A673 (cell line): ENCODE measurements at places on chromosomes 1 and 21.
A peak's percentile ranks its signal among the peaks of the same experiment; 100 is the strongest.

- no peak for DNase-seq
These were observed 83.1 kb upstream of the CSF3R start for GRCh38 chr1:36565576-36566501.

DNA sequence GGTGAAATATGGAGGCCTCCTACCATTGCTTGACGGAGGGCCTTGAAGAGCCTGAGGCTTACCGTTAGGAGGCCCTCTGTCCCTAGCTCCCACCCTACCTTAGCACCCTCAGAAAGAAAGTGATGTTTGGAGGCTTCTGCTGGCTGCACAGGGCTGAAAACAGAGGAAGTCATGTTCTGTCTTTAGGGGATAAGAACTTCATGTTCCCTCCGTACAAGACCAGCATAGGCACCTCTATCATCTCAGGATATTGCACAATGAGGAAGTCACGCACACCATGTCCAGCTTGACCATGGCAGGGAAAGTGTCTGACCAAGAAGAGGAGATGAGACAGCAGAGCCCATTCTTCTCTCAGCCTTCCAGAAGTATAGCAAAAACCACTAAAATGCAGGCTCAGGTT lies 13.8 kb downstream of the ADORA3 start:
- DNase-seq, result no peak

- no peak for DNase-seq
These were observed 14.1 kb upstream of the VWA5B1 start for GRCh38 chr1:20276485-20277159.

GRCh38 chr1:24149866-24150233 lies 6.9 kb upstream of the IL22RA1 start:
- peak; percentile 18 for DNase-seq

GRCh38 chr1:247332623-247333361 lies 1.1 kb upstream of the ZNF496 start:
- DNase-seq, result peak; percentile 31

GRCh38 chr1:50949286-50949982 lies 10.6 kb downstream of the FAF1 start:
- no peak for DNase-seq
